ENCODE measurements at places on chromosomes 6 and 20.

GRCh38 chr6:147508866-147509608, 547 bp downstream of the SAMD5 start:
- peak; percentile 8 for DNase-seq

- DNase-seq = no peak
Observed at GRCh38 chr6:43851204-43851865, 81.3 kb downstream of the VEGFA start.

DNA sequence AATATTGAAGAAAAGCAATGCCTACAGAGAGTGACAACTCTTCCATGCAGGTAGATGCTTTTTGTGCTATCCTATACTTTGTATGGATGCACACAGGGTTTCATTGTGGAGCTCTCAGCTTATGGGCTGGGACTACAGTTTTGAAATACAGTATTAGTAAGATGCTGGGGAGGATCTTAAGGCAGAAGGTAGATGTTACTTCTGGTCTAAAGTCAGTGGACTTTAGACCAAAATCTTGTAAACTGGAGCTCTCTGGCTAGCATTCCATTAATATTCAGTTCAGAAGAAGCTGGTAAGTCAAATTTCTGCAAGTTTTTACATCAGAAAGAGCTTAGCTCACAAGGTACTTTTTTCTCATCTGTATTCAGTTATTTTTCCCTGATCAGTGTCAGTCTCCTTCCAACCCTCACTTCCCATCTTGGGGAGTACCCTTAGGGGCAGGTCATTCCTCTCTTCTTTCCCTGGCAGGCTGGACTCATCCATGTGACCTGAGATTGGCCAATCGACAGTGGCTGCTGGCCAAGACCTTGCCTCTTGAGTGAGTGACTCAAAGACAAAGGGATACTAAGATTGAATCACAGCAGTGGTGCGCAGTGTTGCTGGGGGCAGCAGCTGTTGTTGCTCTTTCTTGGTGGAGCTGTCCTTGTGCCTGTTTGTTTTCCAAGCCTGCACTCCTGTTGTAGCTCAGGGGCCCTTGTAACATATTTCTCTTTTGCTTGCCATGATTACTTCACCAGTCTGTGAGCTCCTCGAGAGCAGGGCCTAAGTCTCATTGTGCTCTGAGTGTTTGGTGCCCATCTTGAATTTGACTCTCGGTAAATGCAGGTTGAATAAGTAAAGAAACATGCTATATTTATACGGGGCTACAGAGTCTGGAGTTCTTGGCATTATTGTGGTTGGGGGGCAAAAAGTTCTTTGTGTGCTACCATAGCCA, 2.8 kb upstream of the PHF20 start:
- peak; percentile 94 for DNase-seq

DNA sequence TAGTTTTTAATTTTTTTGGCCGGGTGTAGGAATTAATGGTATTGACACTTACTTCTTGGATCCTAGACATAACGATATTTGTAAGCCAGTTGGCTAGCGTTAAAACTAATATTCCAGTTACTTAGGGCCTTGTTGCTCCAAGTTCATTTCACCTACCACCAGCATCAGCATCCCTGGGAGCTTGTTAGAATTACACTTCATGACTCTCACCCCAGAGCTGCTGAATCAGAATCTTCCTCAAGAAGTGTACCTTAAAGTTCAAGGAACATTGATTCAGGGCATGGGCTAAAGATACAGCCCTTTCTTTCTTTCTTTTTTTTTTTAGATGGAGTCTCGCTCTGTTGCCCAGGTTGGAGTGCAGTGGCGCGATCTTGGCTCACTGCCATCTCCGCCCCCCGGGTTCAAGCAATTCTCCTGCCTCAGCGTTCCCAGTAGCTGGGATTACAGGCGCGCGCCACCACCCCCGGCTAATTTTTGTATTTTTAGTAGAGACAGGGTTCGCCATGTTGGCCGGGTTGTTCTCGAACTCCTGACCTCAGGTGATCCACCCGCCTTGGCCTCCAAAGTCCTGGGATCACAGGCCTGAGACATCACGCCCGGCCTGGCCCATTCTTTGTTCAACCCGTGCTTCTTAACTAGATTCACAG, 1.1 kb downstream of the SLX4IP start:
- DNase-seq = no peak

- no peak for DNase-seq
Observed at GRCh38 chr20:38091441-38092216, 58.1 kb downstream of the RPRD1B start.

GRCh38 chr6:34757687-34758274, 476 bp downstream of the SNRPC start:
- no peak for DNase-seq

DNA sequence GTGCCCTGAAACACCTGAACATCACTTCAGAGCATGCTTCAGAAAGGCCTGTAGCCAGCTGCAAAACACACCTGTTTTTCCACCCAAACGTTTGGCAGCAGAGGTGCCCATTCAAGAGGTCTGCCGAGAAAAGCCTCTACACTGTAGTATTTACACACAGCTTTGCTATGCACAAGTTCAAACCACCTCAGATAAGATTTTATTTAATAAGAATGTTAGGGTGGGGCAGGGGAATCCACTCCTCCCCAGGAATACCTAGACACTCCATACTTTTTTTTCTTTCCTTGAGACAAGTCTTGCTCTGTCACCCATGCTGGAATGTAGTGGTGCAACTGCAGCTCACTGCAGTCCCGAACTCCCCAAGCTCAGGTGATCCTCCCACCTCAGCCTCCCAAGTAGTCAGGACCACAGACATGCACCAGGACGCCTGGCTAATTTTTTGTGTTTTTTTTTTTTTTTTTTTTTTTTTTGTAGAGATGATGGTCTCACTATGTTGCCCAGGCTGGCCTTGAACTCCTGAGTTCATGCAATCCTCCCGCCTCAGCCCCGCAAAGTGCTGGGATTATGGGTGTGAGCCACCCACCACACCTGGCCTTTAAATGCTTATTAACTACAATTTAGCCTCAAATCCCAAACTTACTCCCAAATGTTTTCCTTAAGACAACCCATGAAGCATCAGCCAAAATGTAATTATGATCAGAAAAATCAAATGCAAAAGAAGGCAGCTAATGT, 9.7 kb downstream of the MRPL14 start:
- DNase-seq = no peak

GRCh38 chr6:4670290-4670689, 105.9 kb upstream of the CDYL start:
- DNase-seq = no peak

DNA sequence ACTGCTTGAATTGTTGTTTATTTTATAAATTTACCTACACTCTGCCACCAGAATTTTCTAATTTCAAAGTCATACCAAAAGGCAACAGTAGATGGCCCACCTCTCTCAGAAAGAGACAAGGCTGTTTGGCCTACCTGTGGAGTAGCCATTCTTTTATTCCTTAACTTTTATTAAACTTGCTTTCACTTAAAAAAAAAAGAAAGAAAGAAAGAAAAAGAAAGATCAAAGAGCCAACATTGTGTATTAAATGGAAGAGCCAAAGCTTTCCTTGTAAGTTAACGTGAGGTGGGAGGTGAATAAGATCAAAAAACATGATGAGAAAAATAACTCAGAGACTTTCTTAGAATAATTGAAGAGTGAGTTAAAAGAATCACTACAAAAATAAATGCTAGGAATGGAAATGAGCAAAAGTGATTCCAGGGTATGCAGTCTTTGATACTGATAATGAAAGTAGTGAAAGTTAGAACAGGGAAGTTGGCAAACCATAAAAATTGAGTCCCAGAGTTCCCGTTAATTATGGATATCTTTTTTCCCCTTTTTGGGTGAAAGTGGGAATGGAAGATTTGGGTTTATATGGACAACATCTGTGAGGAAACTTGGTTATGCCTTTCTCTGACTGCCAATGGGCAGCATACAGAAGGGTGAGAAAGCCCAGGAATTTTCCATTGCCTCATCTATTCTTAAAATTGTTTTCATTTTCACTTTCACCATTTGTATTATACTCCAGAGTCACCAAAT, 35.9 kb upstream of the MYB start:
- peak; percentile 33 for DNase-seq

GRCh38 chr6:161406646-161407045, 132.8 kb upstream of the AGPAT4 start:
- DNase-seq = peak; percentile 48

Data from suppressor macrophage (primary cell).